Activated T-helper 9 cell treated with anti-CD3 and anti-CD28 coated beads, Interleukin-2, amount 50 U/mL, for 16 hours (primary cell): ENCODE measurements at places on chromosomes 4 and X.

DNA sequence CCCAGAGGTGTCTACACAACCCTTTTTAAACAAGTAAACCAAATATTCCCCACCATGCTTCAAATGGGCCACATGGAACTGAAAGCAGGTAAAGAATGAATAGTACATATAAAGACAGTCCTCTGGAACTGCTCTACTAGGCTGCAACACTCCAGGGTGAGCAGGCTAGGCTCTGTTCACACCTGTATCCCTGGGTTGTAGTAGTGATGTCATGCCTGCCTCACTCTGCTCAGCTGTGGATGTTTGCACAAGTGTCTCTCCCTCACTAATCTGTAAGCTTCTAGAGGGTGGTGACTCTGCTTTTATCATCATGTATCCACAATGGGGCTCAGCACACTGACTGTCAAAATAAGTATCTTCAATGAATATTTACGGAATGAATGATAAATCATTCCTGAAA, 20.4 kb downstream of the LEF1 start:
- no peak for DNase-seq

DNA sequence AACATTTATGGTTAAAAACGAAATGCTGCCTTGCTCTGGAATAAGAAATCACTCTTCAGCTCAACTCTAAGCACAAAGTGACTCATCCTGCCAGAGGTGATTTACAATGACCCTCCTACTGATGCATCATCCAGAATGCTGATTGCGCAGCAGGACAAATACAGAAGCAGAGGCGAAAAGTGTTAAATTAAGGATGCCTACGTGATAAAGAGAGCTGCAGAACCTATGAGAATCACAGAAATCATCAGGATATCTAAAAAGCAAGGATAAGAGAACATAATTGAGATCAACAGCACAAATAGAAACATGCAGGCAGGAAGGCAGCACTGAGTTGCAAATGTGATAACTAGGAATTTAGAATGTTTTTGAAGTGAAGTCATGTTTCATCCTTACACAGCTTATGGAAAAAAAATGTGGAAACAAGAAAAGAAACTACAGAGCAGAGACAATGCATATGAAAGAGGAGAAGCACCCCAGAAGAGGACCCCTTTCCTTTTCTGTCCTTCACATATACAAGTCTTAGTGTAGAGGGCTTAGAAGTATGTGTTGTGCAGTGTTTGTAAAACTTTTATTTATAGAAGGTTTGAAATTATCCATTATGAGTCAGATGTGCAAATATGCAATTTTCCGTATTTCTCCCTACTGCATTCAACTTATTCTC, 188.4 kb downstream of the SLC7A11 start:
- no peak for DNase-seq

DNA sequence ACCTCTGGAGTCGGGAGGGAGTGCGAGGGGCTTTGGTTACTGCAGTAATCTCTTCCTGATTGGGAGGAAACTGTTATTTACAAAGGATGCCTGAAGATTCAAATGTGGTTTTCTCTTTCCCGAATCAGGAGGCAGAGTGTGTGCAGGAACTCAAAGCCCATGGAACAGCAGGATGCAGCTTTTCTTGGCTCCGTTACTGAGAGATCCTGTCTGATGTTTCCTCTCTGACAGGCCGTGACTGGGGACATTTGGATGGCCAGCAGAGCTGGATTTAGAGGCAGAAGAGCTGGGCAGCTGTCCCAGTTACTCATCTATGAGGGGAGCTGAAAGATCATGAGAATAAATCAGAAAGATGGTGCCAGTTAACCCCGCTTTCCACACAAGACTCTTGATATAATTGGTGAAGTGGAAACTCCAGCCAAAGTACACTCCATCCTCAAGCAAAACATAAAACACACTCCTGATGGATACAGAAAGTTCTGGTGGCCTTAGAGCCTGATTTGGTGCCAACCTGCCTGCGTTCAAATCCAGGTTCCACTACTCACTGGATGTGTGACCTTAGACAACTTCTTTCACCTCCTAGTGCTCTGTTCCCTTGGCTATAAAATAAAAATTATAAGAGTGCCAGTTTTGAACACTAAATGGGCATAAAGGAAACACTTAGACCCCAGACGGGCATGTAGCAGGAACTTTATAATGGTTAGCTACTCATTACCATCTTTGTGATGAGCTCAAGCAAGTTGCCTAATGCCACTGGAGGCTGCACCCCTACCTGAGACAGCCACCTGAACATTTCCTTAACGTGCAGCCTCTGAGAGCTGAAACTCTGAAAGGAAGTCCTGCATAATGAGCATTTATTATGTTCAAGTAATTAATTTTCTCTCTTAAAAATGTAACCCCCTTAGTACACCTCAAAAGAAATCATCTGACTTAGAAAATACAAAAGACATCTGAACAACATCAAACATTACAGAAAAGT, 349.0 kb upstream of the GATB start:
- no peak for DNase-seq

- DNase-seq = no peak
Measured at GRCh38 chrX:69024931-69025330, 140.3 kb downstream of the PJA1 start.

DNA sequence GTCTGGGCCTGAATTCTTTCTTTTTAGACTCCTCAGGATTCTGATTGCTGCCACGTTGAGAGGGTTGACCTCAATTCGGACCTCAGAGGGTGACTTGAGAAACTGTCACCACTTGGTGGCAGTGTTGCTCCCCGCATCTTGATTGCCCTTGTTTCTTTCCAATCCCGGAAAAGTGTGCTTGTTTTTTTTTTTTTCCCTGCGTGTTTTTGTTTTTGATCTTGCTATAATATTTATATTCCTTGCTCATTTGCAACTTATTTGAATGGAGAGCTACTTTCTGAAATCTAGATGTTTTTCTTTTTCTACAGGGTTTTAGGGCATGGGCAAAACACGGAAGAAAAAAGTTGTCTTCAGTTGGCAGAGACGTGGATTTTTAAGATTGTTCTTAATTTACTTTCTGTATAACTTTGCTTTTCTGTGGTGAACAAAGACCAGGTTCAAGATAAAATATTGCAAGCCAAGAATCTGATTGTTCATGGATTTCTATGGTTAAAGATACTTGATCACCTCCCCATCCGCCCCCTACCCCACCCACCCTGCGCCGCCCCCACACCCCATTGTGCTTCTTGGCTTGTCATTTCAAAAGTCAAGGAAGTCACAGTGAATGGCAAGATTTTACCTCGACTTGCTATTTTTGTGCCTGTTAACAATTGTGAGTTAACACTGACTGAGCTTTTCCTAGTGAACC, 102.0 kb downstream of the PTTG2 start:
- peak; percentile 50 for DNase-seq

DNA sequence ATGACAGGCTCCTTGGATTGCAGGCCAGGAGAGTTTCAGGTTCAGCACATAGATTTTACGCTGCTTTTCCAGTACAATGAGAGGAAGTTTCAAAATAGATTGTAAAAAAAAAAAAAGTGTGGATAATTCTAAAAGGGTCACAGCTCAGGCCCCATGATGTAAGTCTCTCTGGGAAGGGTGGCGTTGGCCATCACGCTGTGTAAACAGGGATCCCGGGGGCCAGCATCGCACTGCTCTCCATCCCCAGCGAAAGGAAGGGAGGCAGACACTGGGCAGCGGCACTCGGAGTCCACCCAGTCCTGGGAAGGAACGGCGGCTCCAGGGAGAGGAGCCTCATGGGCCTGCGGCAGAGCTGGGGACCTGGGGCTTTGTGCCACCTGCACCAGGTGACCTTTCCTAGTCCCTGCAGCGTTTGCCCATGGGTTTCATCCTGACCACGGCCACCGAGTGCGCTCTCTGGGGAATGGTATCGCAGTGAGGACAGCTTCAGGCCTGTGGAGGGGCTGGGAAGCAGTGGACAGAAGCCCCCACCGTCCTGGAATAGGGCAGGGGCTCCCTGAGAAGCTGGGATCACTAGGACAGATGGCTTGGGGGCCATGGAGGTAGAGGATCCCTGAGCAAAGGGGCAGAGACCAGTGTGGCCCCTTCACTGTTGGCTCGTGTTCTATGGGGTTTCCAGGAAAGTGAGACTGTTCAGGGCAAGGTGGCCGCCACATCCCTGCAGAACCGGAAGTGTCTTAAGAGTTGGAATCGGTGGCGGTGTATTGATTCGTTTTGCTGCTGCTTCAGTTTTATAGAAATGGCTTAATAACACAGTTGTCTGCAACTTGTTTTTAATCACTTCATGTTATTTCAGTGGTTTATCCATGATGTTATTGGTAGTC, 38.9 kb downstream of the RGS12 start:
- no peak for DNase-seq

DNA sequence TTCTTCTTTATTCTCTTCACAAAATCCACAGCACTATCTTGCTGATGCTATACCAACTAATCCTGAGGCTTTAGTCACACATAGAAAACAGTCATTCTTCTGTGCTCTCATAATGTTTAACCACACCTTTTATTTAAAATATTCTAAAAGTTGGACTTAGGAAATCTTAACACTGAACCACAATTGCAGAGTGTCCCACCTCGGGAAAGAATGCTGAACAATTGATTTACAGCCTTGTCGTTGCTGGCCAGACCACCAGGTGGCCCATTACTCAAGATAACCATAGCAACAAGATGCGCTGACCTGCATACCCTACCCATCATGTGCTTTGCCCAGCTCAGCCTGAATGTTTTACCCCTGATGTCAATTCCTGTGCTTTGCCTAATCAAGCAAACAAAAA, 100.8 kb downstream of the ARSJ start:
- DNase-seq = no peak

DNA sequence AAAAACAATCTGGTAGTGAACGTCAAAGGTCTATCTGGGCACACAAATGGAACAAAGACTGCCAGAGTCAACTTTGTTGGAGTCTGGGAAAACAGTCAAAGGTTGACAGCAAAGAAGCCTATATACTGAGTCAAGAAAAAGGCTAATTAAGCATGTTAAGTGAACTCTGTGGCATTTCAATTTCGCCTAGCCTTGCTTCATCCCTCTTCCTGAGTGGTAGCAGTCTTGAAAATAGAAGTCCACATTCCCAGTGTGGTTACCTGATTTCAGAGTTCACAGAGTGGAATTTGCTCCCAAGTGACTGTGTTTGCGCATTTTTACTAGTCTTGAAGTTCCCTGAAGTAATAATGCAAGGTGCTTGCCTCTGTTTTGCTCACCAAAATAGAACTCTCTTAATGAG, 760.0 kb downstream of the FSTL5 start:
- DNase-seq = no peak

DNA sequence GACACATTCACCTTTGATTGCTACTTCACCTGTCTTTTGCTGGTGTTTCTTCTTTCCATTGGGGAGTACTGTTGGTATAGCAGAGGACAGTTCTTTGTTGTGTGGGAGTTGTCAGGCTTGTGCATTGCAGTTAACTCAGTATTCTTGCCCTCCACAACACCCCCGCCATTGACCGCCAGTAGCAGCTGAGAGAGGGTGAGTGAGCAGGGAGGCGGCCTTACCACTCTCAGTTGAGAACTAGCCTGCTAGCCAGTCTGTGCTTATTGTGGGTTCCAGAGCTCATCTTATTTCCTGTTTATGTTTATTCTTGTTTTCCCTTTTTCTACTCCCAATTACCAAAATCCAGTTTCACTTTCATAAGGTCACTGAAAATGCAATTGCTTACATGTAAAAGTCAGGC, 52.2 kb downstream of the STIM2 start:
- DNase-seq = no peak

GRCh38 chr4:128658214-128658631, 151.3 kb upstream of the JADE1 start:
- no peak for DNase-seq

GRCh38 chr4:99724067-99724466, 66.4 kb upstream of the C4orf54 start:
- DNase-seq = no peak

DNA sequence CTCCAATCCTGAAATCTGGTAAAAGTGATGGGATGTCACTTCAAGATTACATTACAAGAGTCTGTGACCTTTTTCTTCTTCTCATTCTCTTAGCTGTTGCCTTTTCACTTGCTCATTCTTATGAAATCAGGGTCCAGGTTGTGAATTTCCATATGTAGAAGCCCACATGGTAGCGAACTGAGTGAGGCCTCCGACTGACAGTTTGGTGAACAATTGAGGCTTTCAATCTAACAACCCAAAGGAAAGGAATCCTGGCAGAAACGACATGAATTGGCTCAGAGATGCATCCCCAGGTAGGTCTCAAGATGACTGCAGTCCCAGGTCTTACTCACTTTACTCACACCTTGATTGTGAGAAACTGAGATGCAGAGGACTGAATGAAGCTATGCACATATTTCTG, 203.4 kb upstream of the FAT4 start:
- no peak for DNase-seq

DNA sequence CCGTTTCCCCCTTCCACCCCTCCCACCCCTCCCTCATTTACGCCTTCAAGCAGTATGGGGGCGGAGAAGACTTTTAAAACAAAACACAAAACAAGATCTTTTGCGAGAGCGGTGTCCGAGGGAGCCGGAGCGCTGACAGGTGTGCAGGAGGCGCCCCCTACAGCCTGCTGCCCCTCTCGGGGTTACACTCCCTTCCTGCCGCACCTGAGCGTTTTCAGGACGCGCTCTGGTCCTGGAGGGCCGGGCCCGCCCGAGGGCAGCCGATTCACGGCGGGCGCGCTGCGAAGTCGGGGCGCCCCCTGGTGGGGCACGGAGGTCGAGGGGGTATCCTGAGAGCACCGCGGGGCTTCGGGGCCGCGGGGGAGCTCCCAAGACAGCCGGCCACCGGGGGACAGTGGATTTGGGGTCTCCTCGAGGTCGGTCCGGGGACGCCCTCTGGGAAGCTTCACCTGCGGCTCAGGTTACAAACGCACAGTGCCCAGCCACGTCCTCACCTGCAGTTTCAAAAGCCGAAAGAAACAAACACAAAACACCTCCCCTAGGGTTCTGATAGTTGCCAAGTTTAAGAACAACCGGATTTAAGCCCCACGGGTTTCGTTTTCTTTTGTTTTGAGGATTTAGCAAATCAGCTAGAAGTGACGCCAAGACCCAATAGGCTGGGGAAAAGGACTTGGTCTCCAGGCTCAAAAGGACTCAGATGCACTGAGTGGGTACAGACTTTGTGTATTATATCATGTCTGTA, 8.0 kb upstream of the NEUROG2 start:
- DNase-seq = peak; percentile 69

DNA sequence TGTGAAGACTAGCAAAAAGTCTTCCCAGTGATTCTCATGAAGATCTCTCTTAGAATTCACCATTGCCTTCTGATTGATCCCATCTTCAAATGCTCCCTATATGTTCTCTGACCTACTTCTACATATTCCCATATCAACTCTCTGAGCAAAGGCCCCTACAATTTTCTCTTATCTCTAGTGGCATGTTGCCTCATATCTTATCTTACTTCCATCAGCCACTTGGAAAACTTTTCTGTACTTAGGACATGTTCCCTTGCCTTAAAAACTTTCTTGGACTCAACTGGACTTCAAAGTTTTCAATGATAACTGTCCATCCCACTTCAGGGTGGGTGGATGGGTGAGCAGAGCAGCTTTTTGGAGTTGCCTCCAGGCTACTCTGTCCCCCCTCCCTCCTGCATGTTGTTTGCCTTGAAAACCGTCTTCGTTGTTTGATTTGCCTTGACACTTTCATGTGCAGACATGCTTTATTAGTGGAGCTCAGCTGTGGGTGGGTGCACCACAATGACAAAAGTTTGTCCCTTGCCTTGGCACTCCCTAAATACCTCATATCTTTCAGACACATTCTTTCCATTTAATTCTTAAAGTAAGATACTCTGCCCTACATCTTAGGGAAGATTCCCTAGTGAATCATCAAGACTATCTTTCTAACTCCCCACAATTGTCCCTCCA, 18.3 kb upstream of the USP27X start:
- DNase-seq = no peak
